ENCODE measurements at places on chromosomes 5 and 9.

- no peak for DNase-seq
These were observed 9.3 kb upstream of the ANKDD1B start for GRCh38 chr5:75601996-75602395.

GRCh38 chr5:107766972-107767371, 96.2 kb upstream of the EFNA5 start:
- no peak for DNase-seq

GRCh38 chr5:178793151-178793550, 62.7 kb upstream of the ZNF354A start:
- DNase-seq, result no peak

DNA sequence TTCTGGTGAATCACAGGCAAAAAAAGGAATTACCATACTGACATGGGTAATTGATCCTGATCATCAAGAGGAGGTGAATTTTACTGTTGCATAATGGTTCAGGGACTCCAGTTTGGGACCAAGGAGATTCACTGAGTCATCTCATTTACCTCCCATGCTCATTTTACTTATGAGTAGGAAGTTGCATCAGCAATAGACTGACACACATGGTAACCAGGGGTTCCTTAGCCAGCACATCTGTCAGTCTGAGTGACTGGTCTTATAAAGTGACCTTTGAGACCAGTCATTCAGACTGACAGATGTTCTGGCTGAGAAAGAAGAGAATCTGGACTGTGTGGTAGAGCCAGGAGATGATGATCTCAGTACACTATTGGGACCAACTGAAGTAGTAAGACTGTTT, 384.6 kb upstream of the CD180 start:
- DNase-seq, result no peak
